ENCODE measurements at places on chromosomes 13 and 19.

- DNase-seq: no peak
Measured at GRCh38 chr19:21900401-21900800, 64.4 kb upstream of the ZNF43 start.

GRCh38 chr13:40161931-40162330 lies 504.5 kb downstream of the FOXO1 start:
- no peak for DNase-seq

GRCh38 chr19:34380639-34381241 lies 15.7 kb downstream of the GPI start:
- no peak for DNase-seq

GRCh38 chr13:99859178-99860177 lies 112.1 kb downstream of the ZIC5 start:
- no peak for DNase-seq

- DNase-seq: no peak
Measured at GRCh38 chr13:80101040-80101439, 239.9 kb downstream of the SPRY2 start.

GRCh38 chr19:40933025-40933424 lies 51.0 kb upstream of the CYP2A7 start:
- no peak for DNase-seq

- no peak for DNase-seq
Measured at GRCh38 chr19:10852941-10853340, 4.7 kb downstream of the C19orf38 start.

- DNase-seq: no peak
Measured at GRCh38 chr13:33004511-33004910, 11.7 kb upstream of the KL start.

- DNase-seq: no peak
Measured at GRCh38 chr13:43838909-43839308, 40.6 kb downstream of the CCDC122 start.

GRCh38 chr13:67493835-67494234 lies 263.7 kb upstream of the PCDH9 start:
- no peak for DNase-seq

- no peak for DNase-seq
Measured at GRCh38 chr13:51942189-51942588, 69.1 kb downstream of the ATP7B start.

DNA sequence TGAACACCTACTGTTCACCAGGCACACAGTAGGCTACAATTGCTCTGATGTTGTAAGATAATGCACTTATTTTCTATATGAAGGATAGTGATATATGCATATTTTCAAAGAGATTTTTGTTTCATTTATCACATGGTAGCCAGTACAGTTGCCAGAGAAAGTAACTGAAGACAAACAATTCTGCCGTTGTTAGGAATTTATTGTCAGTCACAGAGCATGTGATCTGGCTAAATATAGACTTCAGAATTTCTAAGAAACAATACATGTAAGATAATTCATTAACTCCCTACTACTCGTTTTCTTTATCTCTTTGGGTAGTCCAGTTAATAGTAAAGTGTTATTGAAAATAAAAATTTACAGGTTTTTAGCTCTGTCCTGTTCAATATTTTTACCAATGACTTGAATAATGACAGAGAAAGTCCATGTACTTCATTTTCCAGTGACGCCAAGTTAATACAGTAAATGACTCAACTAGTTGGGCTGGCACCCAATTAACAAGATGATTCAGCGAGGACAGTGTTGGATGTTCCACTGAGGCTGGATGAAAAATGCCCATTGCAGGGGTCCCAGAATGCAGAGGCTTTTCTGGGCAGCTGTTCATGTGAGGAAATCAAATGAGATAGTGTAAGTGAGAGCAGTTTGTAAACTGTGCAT lies 35.6 kb downstream of the GJA3 start:
- no peak for DNase-seq

DNA sequence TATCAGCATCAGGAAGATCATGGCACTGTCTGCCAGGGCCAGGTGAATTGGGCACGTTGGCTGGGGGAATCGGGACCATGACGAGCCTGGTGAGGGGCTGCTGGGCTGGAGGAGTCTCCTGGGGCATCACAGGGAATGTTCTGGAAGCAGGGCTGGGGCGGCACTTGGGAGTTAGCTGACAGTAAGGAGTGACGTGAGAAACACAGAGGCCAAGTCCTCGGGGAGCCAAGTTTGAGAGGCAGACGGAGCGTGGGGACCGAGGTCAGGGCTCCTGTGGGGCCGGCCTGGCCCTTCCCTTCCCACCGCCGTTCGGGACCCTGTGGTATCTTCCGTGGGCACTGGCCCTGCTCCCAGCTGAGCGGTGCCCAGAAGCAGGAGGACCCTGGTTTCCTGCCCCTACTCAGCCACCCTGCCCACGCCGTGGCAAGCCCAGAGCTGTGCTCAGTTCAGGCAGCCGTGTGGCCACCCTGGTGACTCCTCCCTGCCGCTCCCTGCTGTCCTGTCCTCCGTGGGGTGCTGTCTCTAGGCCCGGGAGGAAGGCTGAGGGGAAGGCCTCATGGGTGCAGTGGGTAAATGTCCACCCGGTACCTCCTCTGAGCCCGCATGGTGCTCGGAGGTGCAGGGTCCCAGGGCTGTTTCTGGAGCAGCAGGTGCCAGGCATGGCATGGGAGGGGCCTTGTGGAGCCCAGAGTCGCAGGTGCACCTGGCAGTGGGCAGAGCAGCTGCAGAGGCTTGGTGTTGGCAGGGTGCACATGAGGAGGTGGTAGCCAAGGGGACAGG lies 25.2 kb downstream of the CRTC1 start:
- no peak for DNase-seq

- no peak for DNase-seq
Measured at GRCh38 chr19:10727685-10728201, 9.9 kb downstream of the DNM2 start.

GRCh38 chr13:98189841-98190505 lies 12.9 kb upstream of the RNF113B start:
- DNase-seq: no peak

DNA sequence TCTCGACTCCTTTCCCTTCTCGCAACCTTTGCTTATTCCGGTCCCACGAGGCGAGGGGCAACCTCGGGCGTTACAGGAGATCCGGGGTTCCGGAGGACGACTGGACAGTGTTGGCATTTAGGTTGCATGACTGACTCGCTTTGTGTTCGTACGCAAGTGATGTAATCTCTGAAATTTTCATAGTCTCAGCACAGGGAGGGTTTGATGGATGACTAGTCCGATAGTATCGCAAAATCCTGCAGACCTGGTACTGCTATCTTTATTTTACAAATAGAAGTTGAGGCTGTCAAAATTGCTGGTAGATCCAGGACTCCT lies 342 bp downstream of the DDX49 start:
- no peak for DNase-seq

DNA sequence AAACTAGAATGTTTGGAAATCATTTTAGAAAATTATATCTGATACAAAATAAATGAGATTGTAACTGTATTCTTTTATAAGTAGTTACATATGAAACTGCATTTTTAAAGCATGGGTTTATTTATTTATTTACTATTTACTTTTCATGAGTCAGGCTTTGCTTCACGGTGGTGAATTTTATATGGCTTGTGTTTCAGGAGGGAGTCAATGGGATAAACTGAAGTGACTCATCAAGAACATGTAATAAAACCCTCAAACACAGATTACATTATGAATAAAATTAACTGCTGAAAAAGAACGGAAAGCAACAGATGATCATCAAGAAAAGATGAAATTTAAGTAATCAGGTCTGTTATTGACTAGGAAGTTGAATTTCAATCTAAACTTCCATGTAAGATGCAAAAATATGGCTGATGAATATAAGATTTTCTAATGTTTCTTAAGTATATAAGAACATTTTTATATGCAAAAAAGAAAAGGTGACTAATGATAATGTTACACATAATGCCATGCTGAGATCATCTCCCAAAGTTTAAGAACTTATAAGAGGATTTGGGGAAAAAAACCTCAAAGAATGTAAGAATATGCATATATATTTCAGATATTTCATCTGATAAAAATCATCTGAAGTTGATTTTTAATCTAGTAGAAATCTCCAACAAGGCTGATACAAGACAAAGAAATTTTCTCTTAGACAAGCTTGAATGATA lies 383.6 kb downstream of the SLITRK1 start:
- no peak for DNase-seq
